Endodermal cell (in vitro differentiated cells): ENCODE measurements at places on chromosomes 6 and 20. TPM values are rescaled to one million over a fixed set of nuclear protein-coding genes. Genes with fewer than 3 reads are reported as not detected.

DNA sequence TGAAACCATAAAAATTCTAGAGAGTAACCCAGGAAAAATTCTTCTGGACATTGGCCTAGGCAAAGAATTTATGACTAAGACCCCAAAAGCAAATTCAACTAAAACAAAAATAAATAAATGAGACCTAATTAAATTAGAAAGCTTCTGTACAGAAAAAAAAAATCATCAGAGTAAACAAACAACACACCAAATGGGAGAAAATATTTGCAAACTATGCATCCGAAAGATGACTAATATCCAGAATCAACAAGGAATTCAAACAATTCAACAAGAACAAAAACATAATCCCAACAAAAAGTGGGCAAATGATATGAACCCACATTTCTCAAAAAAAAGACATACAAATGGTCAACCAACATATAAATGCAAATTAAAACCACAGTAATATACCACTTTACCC, 242.6 kb upstream of the CDYL start:
- H3K27ac ChIP-seq = no peak overlapping the region
- no peaks in the 10 kb centered on the region for H3K27me3 ChIP-seq

GRCh38 chr6:94955156-94955555, 622.2 kb upstream of the MANEA start:
- H3K4me1 ChIP-seq = no peaks in the 10 kb centered on the region
- no peak for DNase-seq
- no peaks in the 10 kb centered on the region for H3K27me3 ChIP-seq
- H3K27ac ChIP-seq = no peak overlapping the region

GRCh38 chr6:83119742-83120300, 52.4 kb downstream of the DOP1A start:
- no peak overlapping the region for H3K4me3 ChIP-seq
- H3K36me3 ChIP-seq = peaks cover 72% of the 10 kb centered on the region
- no peak for DNase-seq
- no peak overlapping the region for H3K27ac ChIP-seq
- no peaks in the 10 kb centered on the region for H3K27me3 ChIP-seq

DNA sequence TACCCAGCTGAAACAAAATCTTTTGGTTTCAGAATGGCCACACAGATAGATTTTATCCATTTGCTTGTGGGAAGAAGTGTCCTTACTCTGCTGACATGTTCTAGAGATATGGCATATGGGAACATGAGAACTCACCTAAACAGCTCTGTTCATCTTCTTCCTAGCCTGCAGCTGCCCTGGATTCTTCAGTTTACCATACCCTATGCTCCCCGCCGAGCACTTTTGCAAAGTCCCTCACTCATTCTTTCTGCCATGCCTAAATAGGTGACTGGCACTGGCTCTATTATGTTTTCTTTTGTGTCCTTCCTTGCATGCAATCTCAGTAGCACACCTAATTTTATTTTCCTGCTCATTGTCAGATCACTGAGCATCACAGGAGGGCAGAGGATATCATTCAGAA, 293.7 kb upstream of the RSPO3 start:
- DNase-seq = peak; percentile 43
- H3K36me3 ChIP-seq = no peaks in the 10 kb centered on the region
- H3K4me3 ChIP-seq = no peak overlapping the region
- peaks cover 3% of the 10 kb centered on the region for H3K4me1 ChIP-seq

GRCh38 chr20:39766333-39766732, 804.2 kb downstream of the DHX35 start:
- no peak overlapping the region for H3K27ac ChIP-seq
- no peaks in the 10 kb centered on the region for H3K36me3 ChIP-seq
- no peak for DNase-seq
- no peaks in the 10 kb centered on the region for H3K4me1 ChIP-seq
- H3K4me3 ChIP-seq = no peak overlapping the region

GRCh38 chr6:56115715-56116114, 131.7 kb downstream of the COL21A1 start:
- H3K27me3 ChIP-seq = no peaks in the 10 kb centered on the region
- DNase-seq = no peak
- H3K27ac ChIP-seq = no peak overlapping the region

- peaks cover 100% of the 10 kb centered on the region for H3K27me3 ChIP-seq
- no peak overlapping the region for H3K27ac ChIP-seq
- peak overlapping the region; percentile 79 for H3K4me3 ChIP-seq
- H3K36me3 ChIP-seq = no peaks in the 10 kb centered on the region
These were observed 1.4 kb downstream of the TFAP2D start for GRCh38 chr6:50714487-50715379.

GRCh38 chr20:45779011-45779915, 12.4 kb downstream of the WFDC3 start:
- DNase-seq = no peak
- H3K27ac ChIP-seq = no peak overlapping the region
- H3K36me3 ChIP-seq = no peaks in the 10 kb centered on the region
- no peaks in the 10 kb centered on the region for H3K27me3 ChIP-seq

DNA sequence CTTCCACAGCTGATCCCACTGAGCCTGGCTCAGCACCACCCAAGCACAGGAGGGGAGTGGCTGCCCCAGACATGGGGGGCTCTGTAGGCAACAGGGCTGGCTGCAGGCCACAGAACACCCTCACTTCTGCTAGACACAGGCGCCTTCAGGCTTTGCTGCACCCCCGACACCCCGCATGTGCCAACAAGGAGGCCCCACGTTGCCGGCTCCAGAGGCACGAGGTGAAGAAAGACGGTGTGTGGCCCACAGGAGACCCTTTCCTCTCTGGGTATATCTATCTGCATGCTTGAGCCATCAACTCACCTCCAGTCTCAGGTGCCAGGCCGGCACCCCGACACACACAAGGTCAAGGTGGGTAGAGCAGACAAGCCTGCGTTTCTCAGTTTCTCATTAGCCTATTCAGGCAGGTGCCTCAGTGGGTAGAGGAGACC, 158.3 kb downstream of the DLL1 start:
- no peaks in the 10 kb centered on the region for H3K27me3 ChIP-seq
- H3K27ac ChIP-seq = no peak overlapping the region
- H3K4me3 ChIP-seq = no peak overlapping the region
- H3K4me1 ChIP-seq = no peaks in the 10 kb centered on the region
- peak; percentile 23 for DNase-seq
- no peaks in the 10 kb centered on the region for H3K36me3 ChIP-seq

DNA sequence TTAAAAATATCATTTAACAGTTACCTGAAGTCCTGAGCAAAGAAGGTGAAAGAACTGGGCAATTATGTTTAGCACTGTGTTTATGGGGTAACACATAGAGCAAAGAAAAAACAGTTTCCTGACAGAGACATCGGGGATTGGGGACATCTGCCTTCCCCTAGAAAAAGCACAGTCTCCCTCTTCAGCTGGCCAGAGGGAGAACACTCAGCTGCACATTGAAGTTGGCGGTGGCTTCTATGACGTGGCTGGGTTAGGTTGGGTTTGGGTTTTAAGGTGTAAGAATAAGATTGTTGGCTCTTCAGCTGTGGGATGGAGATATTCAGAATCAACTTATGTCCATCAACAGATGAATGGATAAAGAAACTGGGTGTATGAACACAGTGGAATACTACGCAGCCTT, 124.0 kb upstream of the DTNBP1 start:
- no peak overlapping the region for H3K4me3 ChIP-seq
- H3K27me3 ChIP-seq = no peaks in the 10 kb centered on the region
- no peaks in the 10 kb centered on the region for H3K36me3 ChIP-seq
- no peak for DNase-seq
- H3K27ac ChIP-seq = no peak overlapping the region

DNA sequence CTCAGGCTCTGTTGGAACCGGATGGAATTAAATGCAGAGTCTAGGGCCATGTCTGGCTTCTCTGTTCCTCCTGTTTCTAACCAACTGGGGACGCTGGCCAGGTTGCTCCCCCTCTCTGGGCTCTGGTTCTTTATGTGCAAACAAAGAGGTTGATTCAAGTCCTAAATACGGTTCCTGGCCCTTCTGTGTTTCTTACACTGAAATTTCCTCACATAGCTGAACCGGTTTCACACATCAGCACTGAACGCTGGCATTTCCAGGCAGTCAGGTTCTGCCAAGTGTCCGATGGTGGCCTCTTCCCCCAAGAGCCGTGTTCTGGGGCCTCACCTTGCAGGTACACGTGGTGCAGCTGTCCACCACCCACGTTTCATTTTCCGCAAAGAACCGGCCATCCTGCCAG, 13.5 kb downstream of the THBS2 start:
- H3K4me3 ChIP-seq = no peak overlapping the region
- no peak overlapping the region for H3K27ac ChIP-seq
- H3K36me3 ChIP-seq = no peaks in the 10 kb centered on the region
- H3K27me3 ChIP-seq = no peaks in the 10 kb centered on the region

GRCh38 chr6:112649853-112650252, 302.7 kb downstream of the RFPL4B start:
- no peaks in the 10 kb centered on the region for H3K27me3 ChIP-seq
- H3K4me1 ChIP-seq = no peaks in the 10 kb centered on the region
- no peak overlapping the region for H3K27ac ChIP-seq
- no peak for DNase-seq
- H3K4me3 ChIP-seq = no peak overlapping the region
- no peaks in the 10 kb centered on the region for H3K36me3 ChIP-seq

- DNase-seq = peak; percentile 87
- H3K36me3 ChIP-seq = no peaks in the 10 kb centered on the region
- no peak overlapping the region for H3K27ac ChIP-seq
These were observed 91.0 kb downstream of the TBXT start for GRCh38 chr6:166076625-166077024.

Gene SLC22A7
- not detected in 2 replicates for total RNA-seq

Gene TRDN
- total RNA-seq = 57.5 and 74.4 TPM in 2 replicates

Gene SMOC2
- 0.45 TPM in 1 of 3 replicates, not detected in the others for total RNA-seq

Gene AIF1
- total RNA-seq = 0.70 and 1.6 TPM in 2 replicates

Gene LY86
- not detected in 3 replicates for total RNA-seq

Gene BTNL2
- not detected in 2 replicates for total RNA-seq

Gene TREML2
- not detected in 3 replicates for total RNA-seq
